Omental fat pad (tissue), 4 donors: ENCODE measurements at places on chromosomes 16 and 17.

DNA sequence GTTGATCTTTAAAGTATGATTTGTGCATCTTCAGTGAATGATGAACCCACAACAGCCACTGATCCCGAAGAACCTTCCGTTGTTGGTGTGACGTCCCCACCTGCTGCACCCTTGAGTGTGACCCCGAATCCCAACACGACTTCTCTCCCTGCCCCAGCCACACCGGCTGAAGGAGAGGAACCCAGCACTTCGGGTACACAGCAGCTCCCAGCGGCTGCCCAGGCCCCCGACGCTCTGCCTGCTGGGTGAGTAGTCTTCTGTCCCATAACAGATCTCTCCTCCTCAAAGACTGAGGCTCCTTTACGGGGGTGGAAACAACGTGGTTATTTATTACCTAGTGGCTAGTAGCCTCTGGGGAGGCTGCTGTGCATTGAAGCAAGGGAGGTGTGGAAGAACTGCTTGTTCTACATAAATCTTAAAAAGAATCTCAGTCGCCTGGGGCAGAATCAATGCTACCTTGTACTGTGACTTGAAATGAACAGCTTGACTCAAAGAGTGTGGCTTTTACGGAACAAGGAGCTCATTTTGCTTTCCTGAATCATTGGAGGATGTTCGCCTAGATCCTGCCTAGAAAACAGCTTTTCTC, 63.0 kb upstream of the CLEC18A start:
- DNase-seq: no peak

DNA sequence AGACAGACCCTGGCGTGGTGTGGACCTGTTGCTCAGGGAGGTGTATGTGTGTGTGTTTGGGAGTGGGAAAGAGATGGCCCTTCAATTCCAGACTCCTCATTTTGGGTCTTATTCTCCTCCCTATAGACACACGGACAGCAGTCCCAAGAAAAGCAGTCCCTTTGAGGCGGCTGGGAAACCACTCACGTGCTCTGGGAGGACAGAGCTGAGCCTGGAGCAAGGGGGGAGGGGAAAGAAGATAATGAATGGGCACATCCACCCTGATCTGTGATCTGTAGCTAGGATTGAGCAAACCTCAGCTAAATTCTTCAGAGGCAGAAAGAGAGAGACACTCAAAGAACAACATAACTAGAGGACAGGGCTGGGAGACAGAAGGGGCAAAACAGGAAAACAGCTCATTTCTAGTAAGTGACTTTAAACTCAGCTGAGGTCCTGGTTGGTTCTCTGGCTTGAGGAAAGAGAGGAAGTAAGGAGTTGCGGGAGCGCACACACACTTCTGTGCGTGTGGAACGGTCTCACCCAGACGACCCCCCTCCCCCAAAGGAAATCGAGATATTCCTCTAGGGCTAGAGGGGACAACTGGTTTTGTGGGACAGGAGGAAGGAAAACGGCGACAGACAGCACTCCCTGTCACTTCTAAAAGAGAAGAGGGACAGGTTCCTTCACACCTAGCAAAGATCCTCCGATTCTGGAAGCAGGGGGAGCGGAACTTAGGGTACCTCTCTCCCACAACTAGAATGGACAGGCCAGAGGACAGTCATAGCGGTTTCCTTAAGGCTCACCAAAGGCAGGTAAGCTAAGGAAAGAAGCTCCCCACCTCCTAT, 658 bp downstream of the RAB5C start:
- DNase-seq: no peak

GRCh38 chr16:77409311-77409710, 25.5 kb downstream of the ADAMTS18 start:
- no peak for DNase-seq

DNA sequence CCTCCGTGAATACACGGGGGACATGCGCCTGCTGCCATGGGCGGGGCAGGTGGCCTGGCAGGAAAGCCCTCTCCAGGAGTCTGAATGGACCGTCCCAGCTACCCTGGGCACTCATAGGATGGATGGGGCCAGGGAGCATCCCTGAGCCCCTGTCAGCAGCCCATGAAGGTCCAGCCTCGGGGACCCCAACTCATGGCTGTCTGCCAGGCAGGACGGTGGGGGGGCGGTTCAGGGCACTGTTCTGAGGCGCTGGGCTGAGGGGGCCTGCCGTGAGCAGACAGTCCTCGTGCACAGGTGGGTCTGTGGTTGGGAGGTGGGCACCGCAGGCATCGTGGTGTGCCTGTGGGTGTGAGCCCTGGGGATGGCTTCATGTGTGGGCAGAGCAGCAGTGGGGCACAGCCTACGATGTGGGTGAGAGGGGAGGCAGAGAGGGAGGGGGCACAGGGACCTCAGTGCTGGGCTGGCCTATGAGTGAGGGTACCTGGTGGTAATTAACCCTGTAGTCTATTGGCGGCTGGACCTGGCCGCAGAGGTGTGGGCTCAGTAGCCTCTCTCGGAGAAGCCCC, 6.5 kb upstream of the PKMYT1 start:
- DNase-seq: no peak

- DNase-seq: no peak
These were observed 144.8 kb upstream of the RPH3AL start for GRCh38 chr17:497241-498034.

DNA sequence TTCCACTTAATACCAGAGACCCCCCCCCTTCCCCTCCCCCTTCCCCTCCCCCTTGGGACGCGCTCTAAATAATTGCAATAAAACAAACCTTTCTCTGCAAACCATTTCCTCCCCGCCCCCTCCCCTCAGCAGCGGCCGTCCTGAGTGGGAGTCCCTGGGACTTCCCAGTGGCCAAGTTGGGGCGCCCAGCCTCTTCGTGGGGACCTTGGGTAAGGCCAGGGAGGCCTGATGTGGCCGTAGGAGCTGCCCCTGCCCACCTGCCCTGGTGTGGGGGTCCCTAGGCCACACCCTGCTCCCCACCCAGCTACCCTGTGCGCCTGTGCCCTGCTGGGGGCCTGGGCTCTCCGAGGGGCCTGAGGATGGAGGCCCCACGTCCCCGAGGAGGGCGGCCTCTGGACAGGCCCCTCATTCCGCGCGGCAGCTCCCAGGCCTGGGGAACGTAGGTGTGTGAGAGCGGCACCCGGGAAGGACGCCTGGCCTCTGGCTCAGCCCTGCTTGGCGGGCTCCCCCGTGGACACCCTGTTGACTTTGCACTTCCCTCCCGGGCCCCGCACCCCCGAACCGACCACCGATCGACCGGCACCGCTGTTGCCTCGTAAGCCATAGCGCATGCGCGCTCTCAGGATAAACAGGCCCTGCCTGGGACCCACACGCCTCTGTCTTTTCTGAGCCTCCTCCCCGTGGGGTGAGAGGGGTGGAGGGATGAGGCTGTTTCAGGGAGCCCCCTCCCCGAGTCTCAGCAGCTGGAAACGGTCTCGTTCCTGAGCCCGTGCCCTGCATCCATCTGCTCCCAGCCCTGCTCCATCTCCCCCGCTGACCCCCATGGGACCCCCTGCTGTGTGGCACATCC, 9.0 kb downstream of the NTHL1 start:
- no peak for DNase-seq

DNA sequence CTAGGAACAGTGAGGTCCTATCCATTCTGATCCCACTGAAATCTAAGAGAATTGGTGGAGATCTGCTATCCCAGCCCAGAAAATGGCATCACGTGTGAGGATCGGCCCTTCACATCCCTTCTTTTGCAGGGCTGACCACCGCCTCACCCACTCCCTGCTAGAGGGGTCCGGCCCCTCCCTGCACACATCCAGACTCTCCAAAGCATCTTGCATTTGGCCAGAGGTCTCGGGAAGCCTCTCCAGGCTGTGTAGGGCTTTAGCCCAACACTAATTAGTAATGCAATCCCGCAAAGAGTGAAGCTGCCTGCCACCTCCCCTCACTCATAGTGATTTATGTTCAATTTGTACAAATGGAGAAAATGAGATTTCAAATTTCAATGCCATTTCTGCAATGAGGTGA, 434.4 kb upstream of the ZFHX3 start:
- no peak for DNase-seq

DNA sequence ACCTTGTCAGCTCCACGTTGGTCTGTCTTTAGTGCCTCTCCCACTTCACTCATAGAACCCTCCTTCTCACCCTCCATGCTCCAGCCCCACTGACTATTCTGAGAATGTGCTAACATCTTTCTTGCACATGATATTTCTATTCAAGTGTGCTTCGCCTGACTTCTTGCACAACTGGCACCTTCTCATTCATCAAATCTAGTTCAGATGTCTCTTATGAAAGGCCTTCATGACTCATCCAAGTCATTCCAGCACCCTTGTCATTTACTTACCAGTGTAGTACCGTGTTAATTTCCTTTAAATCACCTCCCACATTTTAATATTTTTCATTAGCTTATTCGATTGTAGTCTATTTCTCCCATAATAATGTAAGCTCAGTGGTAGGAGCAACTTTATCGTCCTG, 197.8 kb upstream of the PIRT start:
- DNase-seq: no peak

DNA sequence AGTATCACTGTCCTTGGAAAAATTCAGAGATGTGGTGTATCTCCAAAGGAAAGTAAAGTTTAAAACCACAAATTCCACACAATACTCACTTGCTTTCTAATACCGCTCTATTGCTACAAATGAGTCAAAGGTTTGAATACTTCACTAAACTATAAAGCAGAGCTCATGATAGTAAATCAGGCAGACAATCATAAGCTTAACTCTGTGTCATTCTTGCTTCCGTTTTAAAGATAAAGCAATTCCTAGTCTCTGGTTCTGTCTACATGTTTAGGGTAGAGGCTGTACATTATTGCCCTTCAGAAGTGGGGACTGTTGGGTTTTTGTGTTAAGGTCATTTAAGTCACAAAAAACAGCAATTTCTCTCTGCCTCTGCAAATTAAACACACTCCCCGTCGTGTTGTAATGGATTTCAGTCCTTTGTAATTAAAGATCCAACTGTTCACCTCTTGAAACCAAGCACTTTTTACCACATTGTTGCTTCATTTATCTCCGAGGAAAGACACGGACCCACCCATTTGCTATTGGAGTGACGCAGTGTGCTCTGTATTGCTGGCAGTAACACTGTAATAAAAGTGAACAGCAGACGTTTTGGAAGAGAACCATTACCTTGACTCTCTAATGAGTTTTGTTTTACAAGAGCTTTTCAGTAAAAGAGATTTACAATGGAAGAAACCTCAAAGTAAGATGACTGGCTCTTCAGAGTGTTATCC, 83.1 kb upstream of the CNTNAP4 start:
- DNase-seq: no peak
